Central memory CD8-positive, alpha-beta T cell (primary cell): ENCODE measurements at places on chromosomes 16 and 17.
A peak's percentile ranks its signal among the peaks of the same experiment; 100 is the strongest.

GRCh38 chr16:4333308-4333638, 17.4 kb downstream of the GLIS2 start:
- no peaks in the 10 kb centered on the region for H3K4me1 ChIP-seq
- no peak overlapping the region for H3K27ac ChIP-seq
- H3K27me3 ChIP-seq = no peaks in the 10 kb centered on the region
- peaks cover 3% of the 10 kb centered on the region for H3K36me3 ChIP-seq
- no peak for DNase-seq

GRCh38 chr16:57961538-57961937, 9.4 kb downstream of the CNGB1 start:
- no peaks in the 10 kb centered on the region for H3K4me1 ChIP-seq
- DNase-seq = no peak
- H3K4me3 ChIP-seq = no peak overlapping the region
- H3K27me3 ChIP-seq = peaks cover 9% of the 10 kb centered on the region
- H3K36me3 ChIP-seq = no peaks in the 10 kb centered on the region

DNA sequence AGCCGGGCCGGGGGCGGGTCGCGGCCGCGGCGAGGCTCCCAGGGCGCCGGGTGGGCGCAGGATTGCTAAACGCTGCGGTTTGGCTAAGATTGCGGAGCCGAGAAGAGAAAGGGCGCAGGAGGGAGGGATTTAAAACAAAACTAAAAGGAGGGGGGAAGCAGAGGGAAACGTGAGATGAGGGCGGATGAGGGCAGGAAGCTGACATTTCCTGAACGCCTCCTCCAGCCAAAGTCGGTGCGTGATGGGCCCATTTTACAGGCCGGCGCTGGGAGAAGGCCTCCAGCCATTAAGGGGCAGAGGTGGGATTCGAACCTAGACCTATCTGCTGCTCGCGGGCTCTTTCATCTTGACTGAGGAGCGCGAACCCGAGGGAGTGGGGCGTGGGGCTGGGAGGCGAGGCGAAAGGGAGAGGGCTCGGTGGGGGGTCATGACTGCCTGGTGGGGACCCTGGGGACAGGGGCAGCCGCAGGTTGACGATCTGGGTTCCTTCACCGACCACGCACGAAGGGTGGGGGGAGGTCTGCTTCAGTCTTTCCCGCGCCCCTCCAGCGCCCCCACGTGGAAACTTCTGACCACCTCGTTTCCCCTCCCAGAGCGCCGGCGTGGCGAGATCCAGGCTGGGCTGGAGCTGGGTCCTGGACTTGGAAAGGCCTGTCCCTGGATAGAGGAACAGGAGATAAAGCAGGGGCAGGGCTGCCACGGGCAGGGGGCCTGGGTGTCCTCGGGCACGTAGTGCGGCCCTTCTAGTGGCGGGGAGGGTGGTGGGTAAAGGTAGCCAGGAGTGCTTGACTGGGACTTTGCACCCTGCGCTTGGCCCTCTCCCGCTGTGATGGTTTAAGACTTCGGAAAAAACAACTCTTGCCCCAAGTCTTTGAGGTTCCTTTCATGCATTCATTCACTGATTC, 3.8 kb upstream of the TAC4 start:
- DNase-seq = peak; percentile 48
- H3K4me3 ChIP-seq = peak overlapping the region; percentile 92
- H3K27ac ChIP-seq = peak overlapping the region; percentile 83
- H3K27me3 ChIP-seq = no peaks in the 10 kb centered on the region
- H3K36me3 ChIP-seq = peaks cover 16% of the 10 kb centered on the region
- peaks cover 27% of the 10 kb centered on the region for H3K4me1 ChIP-seq

- no peak for DNase-seq
- H3K4me1 ChIP-seq = peaks cover 2% of the 10 kb centered on the region
- no peaks in the 10 kb centered on the region for H3K36me3 ChIP-seq
- H3K27me3 ChIP-seq = peaks cover 15% of the 10 kb centered on the region
- no peak overlapping the region for H3K4me3 ChIP-seq
- no peak overlapping the region for H3K27ac ChIP-seq
Measured at GRCh38 chr17:81376946-81377714, 18.1 kb upstream of the BAHCC1 start.

- H3K36me3 ChIP-seq = no peaks in the 10 kb centered on the region
- no peak for DNase-seq
- H3K4me1 ChIP-seq = no peaks in the 10 kb centered on the region
- H3K27me3 ChIP-seq = no peaks in the 10 kb centered on the region
- H3K27ac ChIP-seq = no peak overlapping the region
Measured at GRCh38 chr16:6926762-6927161, 405.9 kb upstream of the RBFOX1 start.

DNA sequence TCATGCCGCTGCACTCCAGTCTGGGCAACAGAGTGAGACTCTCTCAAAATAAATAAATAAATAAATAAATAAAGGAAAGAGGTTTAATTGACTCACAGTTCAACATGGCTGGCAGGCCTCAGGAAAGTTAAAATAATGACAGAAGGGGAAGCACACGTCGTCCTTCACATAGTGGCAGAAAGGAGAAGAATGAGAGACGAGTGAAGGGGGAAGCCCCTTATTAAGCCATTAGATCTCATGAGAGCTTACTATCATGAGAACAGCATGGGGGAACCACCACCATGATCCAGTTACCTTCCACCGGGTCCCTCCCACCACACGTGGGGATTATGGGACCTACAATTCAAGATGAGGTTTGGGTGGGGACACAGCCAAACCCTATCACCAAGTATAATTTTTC, 54.5 kb downstream of the PAFAH1B1 start:
- no peaks in the 10 kb centered on the region for H3K27me3 ChIP-seq
- H3K4me3 ChIP-seq = no peak overlapping the region
- no peak for DNase-seq

- peaks cover 10% of the 10 kb centered on the region for H3K4me1 ChIP-seq
- H3K27me3 ChIP-seq = peaks cover 57% of the 10 kb centered on the region
- DNase-seq = no peak
- no peak overlapping the region for H3K27ac ChIP-seq
Measured at GRCh38 chr16:58461056-58461455, 38.9 kb upstream of the NDRG4 start.

DNA sequence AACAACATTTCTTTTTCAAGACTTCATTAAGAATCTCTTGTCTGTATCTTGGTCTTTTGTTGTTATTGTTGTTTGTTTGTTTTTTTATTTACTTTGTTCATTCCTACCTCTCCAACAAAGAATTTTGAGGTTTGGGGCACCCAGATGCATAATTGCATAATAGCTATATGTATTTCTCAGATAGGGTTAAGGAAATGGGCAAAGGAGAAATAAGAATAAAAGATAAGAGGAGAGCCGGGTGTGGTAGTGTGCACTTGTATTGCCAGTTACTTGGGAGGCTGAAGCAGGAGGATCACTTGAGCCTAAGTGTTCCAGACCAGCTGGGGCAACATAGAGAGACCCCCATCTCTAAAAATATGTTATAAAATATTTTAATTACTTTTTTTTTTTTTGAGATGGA, 30.5 kb downstream of the CDH1 start:
- no peaks in the 10 kb centered on the region for H3K36me3 ChIP-seq
- H3K4me3 ChIP-seq = no peak overlapping the region
- no peak overlapping the region for H3K27ac ChIP-seq
- H3K27me3 ChIP-seq = no peaks in the 10 kb centered on the region
- no peak for DNase-seq

GRCh38 chr17:80604670-80605010, 60.0 kb downstream of the RPTOR start:
- no peak for DNase-seq
- no peaks in the 10 kb centered on the region for H3K36me3 ChIP-seq
- H3K4me1 ChIP-seq = peaks cover 56% of the 10 kb centered on the region
- H3K4me3 ChIP-seq = no peak overlapping the region
- H3K27ac ChIP-seq = peak overlapping the region; percentile 68

GRCh38 chr16:28318042-28318744, 25.9 kb downstream of the SBK1 start:
- H3K4me3 ChIP-seq = no peak overlapping the region
- DNase-seq = no peak
- peaks cover 27% of the 10 kb centered on the region for H3K4me1 ChIP-seq
- no peaks in the 10 kb centered on the region for H3K27me3 ChIP-seq

GRCh38 chr16:87949071-87949744, 2.0 kb upstream of the BANP start:
- peaks cover 11% of the 10 kb centered on the region for H3K36me3 ChIP-seq
- DNase-seq = no peak
- H3K4me3 ChIP-seq = no peak overlapping the region

- H3K36me3 ChIP-seq = no peaks in the 10 kb centered on the region
- peaks cover 51% of the 10 kb centered on the region for H3K27me3 ChIP-seq
- peaks cover 5% of the 10 kb centered on the region for H3K4me1 ChIP-seq
- no peak for DNase-seq
Measured at GRCh38 chr16:51156807-51157200, 5.7 kb upstream of the SALL1 start.

DNA sequence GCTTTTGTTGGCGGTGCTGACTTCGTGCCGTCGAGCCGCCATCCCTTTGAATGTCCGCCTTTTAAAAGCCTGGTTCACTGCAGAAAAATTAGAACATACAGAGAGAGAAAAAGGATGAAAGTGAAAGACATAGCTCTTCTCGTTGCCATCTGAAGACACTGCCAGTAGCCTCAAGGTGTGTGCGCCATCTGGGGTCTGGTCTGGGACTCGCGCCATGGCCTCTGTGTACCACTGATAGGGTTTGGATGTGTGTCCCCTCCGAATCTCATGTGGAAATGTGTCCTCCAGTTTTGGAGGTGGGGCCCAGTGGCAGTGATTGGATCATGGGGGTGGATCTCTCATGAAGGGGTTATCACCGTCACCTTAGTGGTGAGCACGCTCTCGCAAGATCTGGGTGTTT, 15.5 kb downstream of the GSE1 start:
- H3K27ac ChIP-seq = peak overlapping the region; percentile 78
- DNase-seq = no peak
- peaks cover 7% of the 10 kb centered on the region for H3K36me3 ChIP-seq
- H3K4me3 ChIP-seq = no peak overlapping the region
- H3K27me3 ChIP-seq = no peaks in the 10 kb centered on the region

GRCh38 chr16:57044931-57045693, 47.3 kb upstream of the CPNE2 start:
- H3K4me1 ChIP-seq = peaks cover 45% of the 10 kb centered on the region
- H3K27me3 ChIP-seq = no peaks in the 10 kb centered on the region
- peak overlapping the region; percentile 25 for H3K4me3 ChIP-seq
- H3K27ac ChIP-seq = peak overlapping the region; percentile 98

DNA sequence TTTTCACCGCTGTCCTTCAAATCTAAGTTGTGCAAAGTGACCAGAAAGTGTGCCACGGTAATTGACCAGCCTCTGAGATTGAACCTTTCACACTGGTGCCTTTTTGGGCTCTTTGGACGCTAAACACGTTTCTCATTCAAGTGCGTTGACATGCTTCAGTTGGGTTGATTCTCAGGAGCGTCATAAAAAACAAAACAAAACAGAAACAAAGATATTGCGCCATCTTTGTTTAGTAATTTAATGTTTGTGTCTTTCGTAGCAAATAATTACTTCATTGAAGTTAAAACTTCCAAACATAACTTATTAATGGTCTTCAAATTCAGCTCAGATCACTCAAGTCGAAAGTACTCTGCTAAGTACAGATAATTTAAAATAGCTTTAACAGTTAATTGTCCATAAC, 80.2 kb downstream of the OR1D5 start:
- H3K27ac ChIP-seq = no peak overlapping the region
- H3K36me3 ChIP-seq = peaks cover 55% of the 10 kb centered on the region
- H3K4me3 ChIP-seq = no peak overlapping the region
- H3K27me3 ChIP-seq = no peaks in the 10 kb centered on the region

GRCh38 chr17:4206962-4207361, 56.8 kb downstream of the ANKFY1 start:
- H3K36me3 ChIP-seq = peaks cover 62% of the 10 kb centered on the region
- no peaks in the 10 kb centered on the region for H3K27me3 ChIP-seq
- no peak overlapping the region for H3K4me3 ChIP-seq
- peaks cover 14% of the 10 kb centered on the region for H3K4me1 ChIP-seq

GRCh38 chr16:66428682-66429251, 1.7 kb downstream of the BEAN1 start:
- H3K4me1 ChIP-seq = peaks cover 5% of the 10 kb centered on the region
- no peak overlapping the region for H3K27ac ChIP-seq
- no peak for DNase-seq
- H3K4me3 ChIP-seq = peak overlapping the region; percentile 36

DNA sequence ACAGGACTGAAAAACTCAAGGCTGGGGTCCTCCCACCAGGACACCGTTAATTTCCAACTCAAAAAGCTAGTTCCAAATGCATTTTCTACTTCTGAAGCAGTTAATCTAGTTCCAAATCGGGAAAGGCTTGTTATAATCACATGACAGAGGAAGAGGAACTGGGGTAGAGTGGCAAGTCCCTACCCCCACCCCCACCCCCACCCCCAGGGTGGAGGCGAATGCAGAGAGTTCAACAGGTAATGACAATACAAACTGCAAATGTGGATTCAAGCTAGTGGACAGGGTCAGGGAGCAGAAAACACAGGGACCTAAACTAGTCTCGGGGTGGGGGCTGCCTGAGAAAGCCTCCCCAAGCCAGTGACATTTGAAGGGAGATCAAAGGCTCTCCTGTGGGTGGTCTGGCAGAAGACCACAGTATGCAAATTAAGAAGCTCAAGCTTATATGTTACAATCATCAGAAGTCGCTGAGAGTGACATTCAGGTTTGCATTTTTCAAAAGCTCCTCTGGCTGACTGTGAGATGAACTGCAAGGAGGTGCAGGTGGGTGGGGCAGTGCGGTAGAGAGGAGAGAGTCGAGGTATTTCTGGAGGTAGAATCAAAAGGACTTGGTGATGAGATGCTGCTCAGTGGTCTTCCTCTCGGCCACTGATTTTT, 56.4 kb upstream of the SLC25A19 start:
- peaks cover 5% of the 10 kb centered on the region for H3K36me3 ChIP-seq
- no peak for DNase-seq
- peaks cover 76% of the 10 kb centered on the region for H3K4me1 ChIP-seq
- H3K4me3 ChIP-seq = peak overlapping the region; percentile 73

GRCh38 chr17:72512649-72513556, 392.1 kb downstream of the SOX9 start:
- no peak overlapping the region for H3K4me3 ChIP-seq
- DNase-seq = no peak
- no peak overlapping the region for H3K27ac ChIP-seq
- H3K4me1 ChIP-seq = no peaks in the 10 kb centered on the region
- H3K36me3 ChIP-seq = peaks cover 2% of the 10 kb centered on the region

GRCh38 chr16:89129378-89129777, 35.7 kb downstream of the ACSF3 start:
- peaks cover 5% of the 10 kb centered on the region for H3K4me1 ChIP-seq
- peaks cover 10% of the 10 kb centered on the region for H3K36me3 ChIP-seq
- no peaks in the 10 kb centered on the region for H3K27me3 ChIP-seq

- no peaks in the 10 kb centered on the region for H3K36me3 ChIP-seq
- H3K4me1 ChIP-seq = no peaks in the 10 kb centered on the region
- no peaks in the 10 kb centered on the region for H3K27me3 ChIP-seq
- H3K4me3 ChIP-seq = no peak overlapping the region
- no peak for DNase-seq
- no peak overlapping the region for H3K27ac ChIP-seq
Measured at GRCh38 chr16:65195998-65196397, 74.1 kb upstream of the CDH11 start.
